ENCODE measurements at places on chromosomes 3 and 15. TPM values are rescaled to one million over a fixed set of nuclear protein-coding genes. Genes with fewer than 3 reads are reported as not detected.

- DNase-seq = no peak
These were observed 37.4 kb upstream of the SNRPN start for GRCh38 chr15:24917431-24917830.

DNA sequence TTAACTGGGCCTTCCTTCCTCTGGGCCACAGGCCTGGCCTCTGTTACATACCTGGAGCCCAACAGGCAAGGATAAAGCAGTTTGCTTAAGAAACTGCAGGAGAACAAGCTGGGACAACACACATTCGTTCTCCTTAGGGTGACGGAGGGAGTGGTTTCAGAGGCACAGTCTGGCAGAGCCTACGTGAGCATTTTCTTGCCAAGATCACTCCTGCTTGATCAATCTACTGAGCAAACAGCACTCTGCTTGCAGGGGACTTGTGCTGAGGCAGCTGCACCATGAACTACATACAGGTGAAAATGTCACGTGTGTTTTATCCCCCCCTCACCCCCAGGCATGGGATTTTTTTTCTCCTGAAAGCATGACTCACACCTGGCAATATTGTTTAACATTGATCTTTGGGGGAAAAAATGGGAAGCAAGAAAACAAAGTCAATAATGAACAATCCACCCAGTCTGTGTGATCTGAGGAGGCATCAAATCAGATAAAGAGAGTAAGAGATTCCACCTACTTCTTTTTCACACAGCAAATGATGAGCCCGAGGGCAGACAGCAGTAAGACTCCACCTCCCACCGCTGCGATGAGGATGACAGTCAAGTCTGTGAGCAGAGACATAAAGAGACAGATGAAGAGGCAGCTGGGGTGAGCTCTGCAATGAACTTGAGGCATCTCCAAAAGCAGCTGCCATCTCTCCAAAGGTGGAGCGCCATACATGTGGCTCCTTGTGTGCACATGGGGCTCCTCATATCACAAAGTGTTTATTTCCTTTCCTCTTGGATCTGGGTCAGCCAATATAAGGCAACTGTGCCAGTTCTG lies 57.4 kb downstream of the CDCP1 start:
- no peak for DNase-seq

DNA sequence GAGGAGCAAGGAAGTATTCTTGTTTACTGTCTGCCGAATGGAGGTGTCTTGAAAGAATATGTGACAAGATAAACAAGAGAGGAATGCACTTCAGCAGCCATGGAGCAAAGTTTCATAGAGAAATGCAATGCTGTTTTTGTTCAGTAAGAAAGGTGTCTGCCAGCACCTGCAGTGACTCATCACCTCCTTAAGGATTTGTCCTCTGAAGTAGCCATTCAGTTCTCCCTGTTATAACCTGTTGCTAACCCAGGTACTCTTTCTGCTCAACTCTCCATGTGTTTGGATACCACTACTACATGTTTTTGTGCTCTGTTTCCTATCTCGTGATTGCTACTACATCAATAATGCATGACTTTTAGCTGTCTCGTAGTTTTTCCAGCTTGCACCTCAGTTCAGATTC lies 328.9 kb downstream of the CHL1 start:
- DNase-seq = no peak

MAP6D1 gene
- total RNA-seq = 5.7 TPM

YEATS2 gene
- total RNA-seq = 30.7 TPM
